ENCODE measurements at places on chromosomes 2 and 18.

GRCh38 chr2:95057535-95058370, 32.2 kb downstream of the MAL start:
- no peak for DNase-seq

DNA sequence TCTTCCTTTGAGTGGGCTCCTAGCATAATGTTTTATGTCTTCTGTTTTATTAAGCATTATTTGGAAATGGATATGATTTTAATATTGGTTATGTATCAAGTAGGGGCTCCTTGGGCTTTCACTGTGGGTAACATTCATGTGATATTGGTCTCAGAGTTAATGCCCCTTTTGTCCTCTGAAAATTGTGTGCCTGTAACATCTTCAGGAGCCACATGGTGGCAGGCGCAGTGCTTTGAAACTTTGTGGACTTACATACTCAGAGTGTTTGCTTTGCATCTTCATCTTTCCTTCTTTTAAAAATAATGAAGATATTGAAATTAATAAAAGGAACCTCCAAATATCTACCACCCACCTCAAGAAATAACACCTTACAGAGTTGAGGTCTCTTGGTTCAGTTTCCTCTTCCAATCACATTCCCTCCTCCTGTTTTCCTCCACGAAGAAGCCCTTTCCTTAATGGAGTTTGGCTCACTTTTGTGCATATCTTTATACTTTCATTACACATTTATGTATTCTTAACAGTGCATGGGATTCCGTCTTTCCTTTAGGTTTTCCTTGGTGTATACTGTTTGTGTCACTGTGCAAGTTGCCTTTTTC, 73.5 kb downstream of the LIMS1 start:
- DNase-seq: no peak

GRCh38 chr2:19632403-19632991, 269.3 kb downstream of the TTC32 start:
- no peak for DNase-seq

DNA sequence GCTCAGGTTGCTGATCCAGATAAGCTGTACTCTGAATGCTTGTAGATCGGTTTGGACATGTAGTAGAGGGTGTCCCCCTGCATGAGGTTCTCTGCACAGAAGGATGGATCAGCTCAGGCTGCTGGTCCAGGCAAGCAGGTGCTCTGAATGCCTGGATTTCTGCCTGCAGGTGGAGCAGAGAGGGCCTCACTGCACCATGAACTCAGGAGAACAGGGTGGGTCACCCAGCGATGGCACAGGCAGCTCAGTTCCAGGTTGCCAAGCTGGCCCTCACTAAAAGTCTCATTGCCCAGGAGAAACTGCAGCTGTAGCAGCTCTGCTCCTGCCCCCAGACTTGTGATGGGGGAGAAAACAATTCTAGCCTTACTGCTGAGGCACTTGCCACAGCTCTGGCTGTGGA, 491.8 kb downstream of the XIRP2 start:
- no peak for DNase-seq

GRCh38 chr2:156466739-156467405, 30.7 kb downstream of the GPD2 start:
- DNase-seq: no peak

DNA sequence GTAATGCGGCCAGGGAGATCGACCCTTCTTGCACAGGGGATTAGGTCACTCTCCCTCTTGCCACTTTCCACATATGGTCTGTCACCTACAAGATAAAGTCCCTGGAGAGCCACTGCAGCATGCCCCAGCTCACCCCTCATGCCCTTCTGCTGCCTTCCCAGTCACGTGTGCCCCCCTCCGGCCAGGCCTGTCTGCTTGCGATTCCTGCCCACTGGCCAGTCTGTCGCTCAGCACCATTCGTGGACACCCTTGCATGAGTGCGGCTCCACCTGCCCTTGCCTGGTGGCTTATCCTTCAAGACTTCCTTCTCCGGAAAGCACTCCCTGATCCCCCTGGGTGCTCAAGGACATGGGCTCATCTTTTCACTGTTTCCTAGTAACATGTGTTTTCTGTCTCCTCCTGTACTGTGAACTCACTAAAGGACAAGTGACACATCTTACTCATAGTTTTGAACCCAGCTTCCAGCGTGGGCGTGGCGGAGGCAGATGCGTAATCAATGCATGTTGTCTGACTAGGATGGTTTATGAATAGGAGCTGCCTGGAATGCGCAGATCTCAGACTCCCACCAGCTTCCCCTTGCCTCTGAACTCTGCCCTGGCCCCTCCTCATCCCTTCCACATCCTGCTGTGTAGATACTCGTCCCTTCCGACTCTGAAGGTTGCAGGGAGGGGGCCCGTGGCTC, 7.8 kb upstream of the NT5DC4 start:
- DNase-seq: no peak

GRCh38 chr18:62784338-62784965, 69.1 kb downstream of the PHLPP1 start:
- no peak for DNase-seq
